T-helper 2 cell (primary cell): ENCODE measurements at places on chromosomes 12 and 14.

GRCh38 chr12:95956557-95957145 is 13.5 kb downstream of the AMDHD1 start:
- no peak for DNase-seq

DNA sequence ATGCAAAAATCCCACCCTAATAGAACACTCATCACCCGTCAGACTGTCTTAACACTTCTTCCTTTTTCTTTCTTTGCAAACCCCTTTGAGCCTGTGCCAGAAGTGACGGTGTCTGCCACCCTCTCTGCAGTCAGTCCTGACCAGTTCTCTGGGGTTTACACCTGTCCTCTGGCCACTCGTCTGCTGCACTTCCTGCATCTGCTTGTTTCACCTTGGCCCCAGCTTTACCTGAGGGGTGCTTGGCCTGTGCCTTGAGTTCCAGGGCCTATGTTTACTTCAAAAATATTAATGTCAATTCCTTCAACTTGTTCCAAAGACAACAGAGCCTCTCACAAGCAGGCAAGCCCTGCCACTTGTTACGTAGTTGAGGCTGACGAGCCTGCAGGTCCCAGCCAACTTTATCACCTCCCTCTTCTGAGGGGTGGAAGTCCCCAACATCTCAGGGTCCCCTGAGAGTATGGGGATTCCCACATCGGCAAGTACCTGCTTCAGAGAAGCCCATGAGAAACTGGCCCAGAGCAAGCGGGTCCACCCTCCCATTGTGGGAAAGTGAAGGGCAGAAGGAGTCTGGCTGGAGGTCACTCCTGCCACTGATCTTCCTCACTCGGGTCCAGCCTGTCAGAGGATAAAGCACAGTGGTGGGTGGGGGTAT is 205.4 kb downstream of the DAD1 start:
- DNase-seq: peak; percentile 1

DNA sequence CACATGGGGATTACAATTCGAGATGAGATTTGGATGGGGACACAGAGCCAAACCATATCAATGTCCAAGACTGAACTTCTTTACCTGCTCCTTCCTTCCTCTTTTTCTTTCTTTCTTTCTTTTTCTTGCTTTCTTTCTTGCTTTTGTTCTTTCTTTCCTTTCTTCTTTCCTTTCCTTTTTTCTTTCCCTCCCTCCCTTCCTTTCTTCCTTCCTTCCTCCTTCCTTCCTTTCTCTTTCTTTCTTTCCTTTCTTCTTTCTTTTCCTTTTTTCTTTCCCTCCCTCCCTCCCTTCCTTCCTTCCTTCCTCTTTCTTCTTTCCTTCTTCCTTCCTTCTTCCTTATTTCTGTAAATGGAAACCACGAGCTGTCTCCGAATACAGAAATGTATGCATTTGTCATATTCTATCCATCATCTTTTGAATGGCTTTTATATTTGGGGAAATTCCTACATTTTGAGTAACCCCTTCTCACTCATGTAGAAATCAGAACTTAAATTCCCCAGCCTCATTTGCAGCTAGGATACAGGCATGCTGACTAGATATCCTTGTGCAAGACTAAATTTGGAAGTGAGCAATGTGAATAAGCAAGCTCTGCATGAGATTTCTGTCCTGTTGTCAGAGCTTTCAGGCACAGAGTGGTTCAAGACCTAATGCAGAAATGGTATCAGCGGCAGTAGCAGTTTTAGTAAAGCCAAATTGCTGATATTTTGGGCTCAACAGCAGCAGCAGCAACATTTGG is 11.5 kb downstream of the GPR33 start:
- no peak for DNase-seq

GRCh38 chr12:72522411-72522810 is 250.2 kb downstream of the TRHDE start:
- no peak for DNase-seq
